Choroid plexus epithelial cell (primary cell): ENCODE measurements at places on chromosomes 2 and 18.

DNA sequence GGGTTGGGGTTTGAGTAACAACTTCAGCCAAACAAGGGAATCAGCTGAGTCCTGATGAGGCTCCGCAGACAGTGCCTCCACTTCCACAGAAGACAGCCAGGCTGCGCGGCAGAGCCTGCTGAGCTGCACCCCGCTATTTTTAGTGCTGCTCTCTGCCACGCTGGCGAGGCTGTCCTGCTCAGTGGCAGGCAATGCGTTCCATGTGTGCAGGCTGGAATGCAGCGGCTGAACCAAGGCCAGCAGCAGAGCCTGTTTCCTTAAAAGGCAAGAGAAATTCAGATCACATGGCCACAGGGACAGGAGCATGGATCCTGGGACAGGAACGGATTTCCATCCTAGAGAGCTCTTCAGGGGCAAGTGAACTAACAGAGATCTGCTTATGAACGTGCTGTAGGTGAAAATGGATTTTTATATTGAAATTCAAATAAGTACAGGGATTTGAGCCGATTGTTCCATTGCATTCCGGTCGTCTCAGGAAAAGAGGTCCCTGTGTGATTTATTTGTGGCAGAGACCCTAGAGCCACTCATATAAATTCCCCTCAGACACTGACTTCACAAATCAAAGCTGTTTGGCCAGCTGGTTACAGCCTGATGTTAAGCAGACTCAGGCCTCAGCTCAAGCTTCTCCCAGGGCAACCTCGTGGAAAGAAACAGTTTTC lies 98.7 kb downstream of the COL6A3 start:
- peak; percentile 97 for DNase-seq

DNA sequence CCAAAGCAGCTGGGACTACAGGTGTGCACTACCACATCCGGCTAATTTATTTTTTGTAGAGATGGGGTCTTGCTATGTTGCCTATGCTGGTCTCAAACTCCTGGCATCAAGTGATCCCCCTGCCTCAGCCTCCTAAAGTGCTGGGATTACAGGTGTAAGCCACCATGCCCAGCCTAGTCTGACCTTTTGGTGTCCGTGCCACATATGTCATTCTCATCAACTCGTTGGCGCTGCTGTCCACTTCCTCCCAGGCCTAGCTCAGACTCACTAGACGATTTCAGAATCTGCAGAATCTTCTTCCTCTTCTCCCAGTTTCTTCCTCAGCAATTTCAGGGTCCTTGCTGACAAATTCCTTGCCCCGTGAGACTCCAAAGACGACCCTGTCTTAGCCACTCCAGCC lies 39.8 kb upstream of the DNMT3A start:
- DNase-seq, result no peak

- peak; percentile 59 for DNase-seq
Observed at GRCh38 chr2:231167745-231168459, 30.5 kb upstream of the ARMC9 start.

- no peak for DNase-seq
Observed at GRCh38 chr2:27237341-27237945, 20.3 kb downstream of the CAD start.
